ENCODE measurements at places on chromosomes 3 and 15. TPM values are rescaled to one million over a fixed set of nuclear protein-coding genes. Genes with fewer than 3 reads are reported as not detected.

GRCh38 chr15:92958105-92958504, 58.0 kb downstream of the CHD2 start:
- H3K36me3 ChIP-seq = peaks cover 30% of the 10 kb centered on the region
- H3K27ac ChIP-seq = no peak overlapping the region
- no peak overlapping the region for H3K4me3 ChIP-seq
- no peak for DNase-seq

DNA sequence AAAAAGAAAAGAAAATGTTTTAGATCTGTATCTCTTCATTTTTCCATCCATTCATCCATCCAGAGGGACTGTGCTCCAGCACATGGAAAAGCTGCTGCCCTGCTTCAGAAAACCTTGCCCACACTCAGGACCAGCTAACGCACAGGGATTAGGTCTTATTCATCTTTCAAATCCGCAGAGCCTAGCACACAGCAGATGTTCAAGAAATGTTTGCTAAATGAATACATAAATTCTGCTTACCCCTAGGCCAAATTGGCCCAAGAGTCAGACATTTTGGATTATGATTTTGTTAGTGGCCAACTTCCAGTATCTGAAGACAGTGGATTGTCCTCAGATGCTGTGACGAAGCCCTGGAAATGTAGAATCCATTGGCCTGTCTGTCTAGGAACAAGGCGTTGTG, 71.4 kb downstream of the GHSR start:
- H3K27me3 ChIP-seq = no peaks in the 10 kb centered on the region
- peaks cover 67% of the 10 kb centered on the region for H3K36me3 ChIP-seq
- no peaks in the 10 kb centered on the region for H3K4me1 ChIP-seq
- H3K4me3 ChIP-seq = no peak overlapping the region

GRCh38 chr15:68640791-68641331, 62.1 kb downstream of the CORO2B start:
- peaks cover 16% of the 10 kb centered on the region for H3K4me1 ChIP-seq
- no peaks in the 10 kb centered on the region for H3K36me3 ChIP-seq
- H3K4me3 ChIP-seq = no peak overlapping the region

DNA sequence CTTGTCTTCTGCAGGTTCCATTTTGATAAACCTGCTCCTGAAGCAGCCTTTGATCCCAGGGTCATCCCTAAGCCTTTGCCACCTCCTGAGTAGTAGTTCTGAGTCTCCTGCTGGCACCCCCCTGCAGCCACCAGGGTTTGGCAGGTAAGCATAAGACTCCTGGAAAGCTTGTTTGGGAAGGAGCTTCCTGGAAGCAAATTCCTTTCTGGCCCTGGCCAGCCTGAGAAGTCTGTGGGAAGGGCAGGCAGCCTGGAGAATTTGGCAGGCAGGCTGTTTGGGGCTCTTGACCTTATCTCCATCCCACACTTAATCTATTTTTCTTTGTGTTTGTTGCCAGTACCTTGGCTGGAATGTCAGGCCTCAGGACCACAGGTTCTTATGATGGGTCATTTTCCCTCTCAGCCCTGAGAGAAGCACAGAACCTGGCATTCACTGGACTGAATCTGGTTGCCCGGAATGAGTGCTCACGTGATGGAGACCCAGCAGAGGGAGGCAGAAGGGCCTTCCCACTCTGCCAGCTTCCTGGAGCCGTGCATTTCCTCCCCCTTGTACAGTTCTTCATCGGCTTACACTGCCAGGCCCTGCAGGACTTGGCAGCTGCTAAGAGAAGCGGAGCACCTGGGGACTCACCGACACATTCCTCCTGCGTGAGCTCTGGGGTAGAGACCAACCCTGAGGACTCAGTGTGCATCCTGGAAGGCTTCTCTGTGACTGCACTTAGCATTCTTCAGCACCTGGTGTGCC, 13.4 kb downstream of the ATRIP start:
- H3K27ac ChIP-seq = no peak overlapping the region
- H3K4me1 ChIP-seq = peaks cover 3% of the 10 kb centered on the region
- peaks cover 14% of the 10 kb centered on the region for H3K36me3 ChIP-seq
- no peak overlapping the region for H3K4me3 ChIP-seq
- no peak for DNase-seq

- no peak overlapping the region for H3K4me3 ChIP-seq
- DNase-seq = no peak
- H3K4me1 ChIP-seq = no peaks in the 10 kb centered on the region
- H3K36me3 ChIP-seq = no peaks in the 10 kb centered on the region
Measured at GRCh38 chr3:58800940-58801339, 134.4 kb upstream of the FAM3D start.

DNA sequence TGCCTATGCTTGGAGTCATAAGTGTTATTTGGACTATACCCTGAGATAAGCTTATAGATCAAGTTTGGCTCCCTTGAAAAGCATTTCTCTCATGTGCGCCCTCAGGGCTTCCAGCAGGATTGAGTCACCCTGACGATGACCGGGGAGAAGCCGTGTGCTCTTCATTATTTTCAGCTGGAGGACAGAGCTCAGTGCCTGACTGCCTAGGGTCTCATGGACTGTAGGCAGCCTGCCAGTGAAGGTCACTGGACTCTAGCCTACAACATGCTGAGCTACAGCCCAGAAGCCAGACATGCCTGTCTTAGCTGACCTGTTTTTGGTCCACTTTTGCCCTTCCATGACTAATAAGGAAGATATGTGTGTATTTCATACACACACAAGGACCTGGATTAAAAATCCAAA, 31.6 kb upstream of the NUDT16 start:
- no peaks in the 10 kb centered on the region for H3K27me3 ChIP-seq
- no peak overlapping the region for H3K27ac ChIP-seq
- no peak for DNase-seq
- H3K4me3 ChIP-seq = no peak overlapping the region

- H3K4me1 ChIP-seq = no peaks in the 10 kb centered on the region
- no peaks in the 10 kb centered on the region for H3K27me3 ChIP-seq
- no peak overlapping the region for H3K27ac ChIP-seq
- DNase-seq = no peak
- no peaks in the 10 kb centered on the region for H3K36me3 ChIP-seq
Measured at GRCh38 chr3:6125520-6125919, 735.4 kb upstream of the GRM7 start.

- H3K4me3 ChIP-seq = peak overlapping the region; percentile 63
- peaks cover 17% of the 10 kb centered on the region for H3K4me1 ChIP-seq
- DNase-seq = no peak
- H3K27ac ChIP-seq = no peak overlapping the region
- H3K27me3 ChIP-seq = peaks cover 14% of the 10 kb centered on the region
Measured at GRCh38 chr3:170038434-170039110, 777 bp downstream of the GPR160 start.

- no peak overlapping the region for H3K27ac ChIP-seq
- H3K36me3 ChIP-seq = no peaks in the 10 kb centered on the region
- DNase-seq = no peak
- no peak overlapping the region for H3K4me3 ChIP-seq
- no peaks in the 10 kb centered on the region for H3K4me1 ChIP-seq
Measured at GRCh38 chr3:106700981-106701380, 676.3 kb upstream of the CCDC54 start.

DNA sequence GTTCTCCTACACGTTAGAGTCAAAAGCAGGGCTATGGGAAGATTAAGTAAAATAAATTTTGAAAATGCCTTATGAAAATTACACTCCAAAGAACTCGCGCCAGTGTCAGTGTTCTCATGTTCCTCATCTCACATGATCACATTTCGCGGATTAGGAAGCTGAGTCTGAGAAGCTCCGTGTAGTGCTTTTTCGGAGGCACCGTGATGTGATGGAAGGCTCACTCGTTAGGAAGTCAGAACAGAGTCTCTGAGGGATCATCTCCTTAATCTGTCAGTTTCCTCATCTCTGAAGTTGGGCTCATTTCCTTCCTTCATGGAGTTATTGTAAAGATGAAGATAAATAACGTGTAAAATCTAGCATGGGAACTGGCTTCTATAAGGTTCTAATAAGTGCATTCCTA, 3.2 kb downstream of the ADIPOQ start:
- H3K4me3 ChIP-seq = no peak overlapping the region
- no peak for DNase-seq
- no peaks in the 10 kb centered on the region for H3K4me1 ChIP-seq
- no peaks in the 10 kb centered on the region for H3K36me3 ChIP-seq
- no peak overlapping the region for H3K27ac ChIP-seq
- no peaks in the 10 kb centered on the region for H3K27me3 ChIP-seq

GRCh38 chr3:156902916-156903315, 76.8 kb downstream of the LEKR1 start:
- H3K36me3 ChIP-seq = no peaks in the 10 kb centered on the region
- no peak overlapping the region for H3K4me3 ChIP-seq
- no peaks in the 10 kb centered on the region for H3K4me1 ChIP-seq
- H3K27me3 ChIP-seq = no peaks in the 10 kb centered on the region
- no peak overlapping the region for H3K27ac ChIP-seq

DNA sequence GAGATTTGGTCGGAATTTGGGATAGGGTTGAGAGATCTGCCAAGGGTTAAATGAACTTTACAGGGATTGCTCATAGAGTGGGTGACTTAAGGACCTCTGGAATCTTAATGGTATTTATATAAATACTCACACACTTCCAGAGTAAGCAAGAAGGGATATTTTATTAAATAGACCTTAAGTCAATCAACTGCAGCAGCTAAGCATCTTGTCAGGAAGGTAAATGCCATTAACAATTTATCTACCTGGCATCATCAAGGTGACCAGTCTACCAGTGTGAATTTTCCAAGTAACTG, 123.9 kb downstream of the FEZF2 start:
- H3K4me1 ChIP-seq = peaks cover 3% of the 10 kb centered on the region
- no peak overlapping the region for H3K4me3 ChIP-seq
- no peak for DNase-seq
- no peaks in the 10 kb centered on the region for H3K36me3 ChIP-seq
- no peak overlapping the region for H3K27ac ChIP-seq

DNA sequence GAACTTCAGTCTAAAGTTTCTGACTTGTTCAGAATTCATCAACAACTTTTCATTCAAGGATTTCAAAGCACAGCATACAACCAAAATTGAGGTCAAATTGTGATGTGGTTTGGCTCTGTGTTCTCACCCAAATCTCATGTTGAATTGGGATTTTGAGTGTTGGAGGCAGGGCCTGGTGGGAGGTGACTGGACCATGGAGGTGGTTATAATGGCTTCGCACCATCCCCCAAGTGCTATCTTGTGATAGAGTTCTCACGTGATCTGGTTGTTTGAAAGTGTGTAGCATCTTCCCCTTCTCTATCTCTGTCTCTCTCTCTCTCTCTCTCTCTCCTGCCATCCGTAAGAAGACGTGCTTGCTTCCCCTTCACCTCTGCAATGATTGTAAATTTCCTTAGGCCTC, 19.6 kb upstream of the SUCLG2 start:
- DNase-seq = no peak
- H3K36me3 ChIP-seq = no peaks in the 10 kb centered on the region
- H3K4me1 ChIP-seq = no peaks in the 10 kb centered on the region
- no peak overlapping the region for H3K4me3 ChIP-seq
- H3K27me3 ChIP-seq = no peaks in the 10 kb centered on the region

DNA sequence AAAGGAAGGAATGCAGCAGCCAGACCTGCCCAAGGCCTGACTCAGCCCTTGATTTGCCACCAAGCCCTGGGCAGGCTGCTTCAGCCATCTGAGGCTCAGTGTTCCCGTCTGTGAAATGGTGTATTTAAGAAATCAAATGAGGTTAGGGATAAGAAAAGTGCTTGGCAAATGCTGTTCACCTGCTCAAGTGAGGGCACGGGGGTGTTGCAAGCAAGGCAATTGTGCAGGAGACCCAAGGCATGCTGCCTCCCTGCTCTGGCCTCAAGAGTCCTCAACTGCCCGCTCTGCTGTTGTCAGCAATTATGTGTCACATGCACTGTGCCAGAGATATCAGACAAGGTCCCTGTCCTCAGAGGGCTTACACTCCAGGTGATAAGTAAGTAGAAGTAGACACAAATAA, 101.8 kb downstream of the TPRA1 start:
- DNase-seq = peak; percentile 61
- no peak overlapping the region for H3K4me3 ChIP-seq
- no peaks in the 10 kb centered on the region for H3K27me3 ChIP-seq
- H3K4me1 ChIP-seq = no peaks in the 10 kb centered on the region

DNA sequence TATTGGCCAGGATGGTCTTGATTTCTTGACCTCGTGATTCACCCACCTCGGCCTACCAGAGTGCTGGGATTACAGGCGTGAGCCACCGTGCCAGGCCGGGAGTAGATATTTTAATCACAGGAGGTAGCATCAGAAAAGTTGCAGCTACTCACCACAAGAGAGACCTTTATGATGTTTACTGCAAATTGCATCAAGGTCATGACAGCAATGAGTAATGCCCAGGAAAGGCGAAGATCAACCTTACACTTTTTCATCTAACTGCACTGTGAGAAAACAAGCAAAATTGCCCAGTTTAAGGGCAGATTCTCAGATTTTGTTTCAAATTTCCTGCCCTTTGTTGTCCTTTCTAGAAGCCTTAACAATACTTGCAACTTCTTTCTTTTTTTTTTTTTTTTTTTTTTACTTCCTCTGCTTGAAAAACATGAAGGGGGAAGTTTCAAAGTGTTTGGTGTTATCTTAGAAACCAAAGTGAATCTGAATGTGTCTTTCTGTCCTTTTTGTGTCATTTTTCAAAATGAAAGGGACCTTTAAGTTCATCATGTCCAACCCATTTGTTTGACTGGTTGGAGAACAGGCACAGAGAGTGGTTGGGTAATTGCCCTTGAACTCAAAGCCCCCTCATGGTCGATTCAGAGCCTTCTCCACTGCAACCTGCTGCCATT, 25.0 kb downstream of the TGFBR2 start:
- H3K36me3 ChIP-seq = no peaks in the 10 kb centered on the region
- H3K4me1 ChIP-seq = peaks cover 89% of the 10 kb centered on the region

GRCh38 chr3:156675830-156676767, 1.7 kb downstream of the TIPARP start:
- peak overlapping the region; percentile 97 for H3K27ac ChIP-seq
- H3K36me3 ChIP-seq = no peaks in the 10 kb centered on the region
- DNase-seq = peak; percentile 66
- H3K4me3 ChIP-seq = peak overlapping the region; percentile 85
- H3K4me1 ChIP-seq = peaks cover 42% of the 10 kb centered on the region
- no peaks in the 10 kb centered on the region for H3K27me3 ChIP-seq

- no peak for DNase-seq
- no peaks in the 10 kb centered on the region for H3K27me3 ChIP-seq
- H3K36me3 ChIP-seq = no peaks in the 10 kb centered on the region
- no peak overlapping the region for H3K4me3 ChIP-seq
Measured at GRCh38 chr15:100728371-100729201, 126.2 kb downstream of the ASB7 start.

DNA sequence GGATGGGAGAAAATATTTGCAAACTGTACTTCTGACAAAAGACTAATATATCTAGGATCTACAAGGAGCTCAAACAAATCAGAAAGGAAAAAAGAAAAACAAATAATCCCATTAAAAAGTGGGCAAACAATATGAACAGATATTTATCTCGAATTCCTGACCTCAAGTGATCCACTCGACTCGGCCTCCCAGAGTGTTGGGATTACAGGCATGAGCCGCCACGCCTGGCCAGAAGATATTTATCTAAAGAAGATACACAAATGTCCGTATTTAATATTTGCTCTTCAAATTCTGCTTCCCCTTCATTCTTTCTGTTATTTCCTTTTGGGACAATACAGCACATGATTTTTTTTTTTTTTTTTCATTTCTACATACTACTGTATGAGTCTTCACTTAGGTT, 151.7 kb upstream of the GRM7 start:
- H3K36me3 ChIP-seq = no peaks in the 10 kb centered on the region
- H3K27me3 ChIP-seq = no peaks in the 10 kb centered on the region
- H3K27ac ChIP-seq = no peak overlapping the region
- no peaks in the 10 kb centered on the region for H3K4me1 ChIP-seq
- H3K4me3 ChIP-seq = no peak overlapping the region
- DNase-seq = no peak

The ECE2 gene
- 2.3 TPM for total RNA-seq

The DPPA4 gene
- not detected for total RNA-seq

The CFAP100 gene
- total RNA-seq = not detected

The GXYLT2 gene
- 6.8 TPM for total RNA-seq

The SLC27A2 gene
- not detected for total RNA-seq

The ADCY5 gene
- total RNA-seq = 84.4 TPM

The GPR160 gene
- 1.1 TPM for total RNA-seq

The COLQ gene
- total RNA-seq = 1.2 TPM
